ENCODE measurements at places on chromosomes 16 and 17.

GRCh38 chr17:44932096-44932786 is 15.3 kb downstream of the KIF18B start:
- no peak for DNase-seq

- DNase-seq, result no peak
Measured at GRCh38 chr16:81544261-81544660, 99.7 kb downstream of the CMIP start.

DNA sequence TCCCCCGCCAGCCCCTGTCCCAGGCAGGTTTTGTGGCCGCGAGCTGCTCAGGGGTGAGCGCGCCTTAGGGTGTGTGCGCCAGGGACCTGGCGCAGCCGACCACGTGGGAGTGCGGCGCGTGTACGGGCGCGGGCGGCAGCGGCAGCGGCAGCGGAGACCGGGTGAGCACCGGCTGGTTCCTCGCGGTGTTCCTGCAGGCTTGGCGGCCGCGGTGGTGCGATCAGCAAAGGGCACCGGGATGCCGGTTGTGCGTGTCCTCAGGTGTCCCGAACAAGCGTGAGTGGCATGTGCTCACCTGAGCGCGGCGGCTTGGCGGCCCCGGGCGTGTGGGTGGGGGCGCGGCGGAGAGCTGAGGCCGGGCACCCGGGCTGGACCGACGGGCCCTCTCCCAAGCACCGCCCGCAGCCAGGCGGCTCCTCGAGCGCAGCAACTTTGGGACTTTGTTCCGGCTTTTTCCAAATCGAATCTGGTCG is 381 bp upstream of the HSD11B2 start:
- DNase-seq, result no peak

- DNase-seq, result no peak
Measured at GRCh38 chr16:47250983-47251382, 107.2 kb upstream of the NETO2 start.

All from fibroblast of mammary gland (primary cell).